GM23248 (cell line): ENCODE measurements at places on chromosomes 4 and X. TPM values are rescaled to one million over a fixed set of nuclear protein-coding genes. Genes with fewer than 3 reads are reported as not detected.

DNA sequence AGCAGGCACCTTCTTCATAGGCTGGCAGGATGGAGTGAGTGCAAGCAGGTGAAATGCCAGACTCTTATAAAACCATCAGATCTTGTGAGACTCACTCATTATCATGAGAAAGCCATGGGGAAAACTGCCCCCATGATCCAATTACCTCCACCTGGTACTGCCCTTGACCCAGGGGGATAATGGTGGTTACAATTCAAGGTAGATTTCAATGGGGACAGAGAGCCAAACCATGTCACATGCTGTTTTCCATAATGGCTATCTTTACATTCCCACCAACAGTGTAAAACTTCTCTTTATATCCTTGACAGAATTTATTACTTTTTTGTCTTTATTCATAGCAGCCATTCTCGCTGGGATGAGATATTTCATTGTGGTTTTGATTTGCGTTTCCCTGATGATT is 663.0 kb upstream of the AGA start:
- no peak for DNase-seq

DNA sequence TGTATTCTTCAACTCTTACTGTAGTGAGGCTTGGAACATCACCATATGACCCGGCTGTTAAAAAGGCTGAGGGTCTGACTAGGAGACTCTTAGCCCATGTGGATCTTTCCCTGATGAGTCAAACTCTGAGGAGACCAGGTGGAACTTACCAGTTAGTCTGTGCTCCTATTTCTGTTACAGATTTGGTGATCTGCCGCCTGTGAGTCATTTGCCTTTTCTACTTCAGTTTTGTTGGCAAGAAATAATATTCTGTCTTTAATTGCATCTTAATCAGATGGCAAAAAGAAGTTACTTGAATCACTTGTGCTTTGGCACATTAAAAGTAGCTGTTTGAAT is 48.4 kb downstream of the MTM1 start:
- DNase-seq = peak; percentile 5

GRCh38 chr4:59805176-59805575 is 1395.0 kb upstream of the ADGRL3 start:
- no peak for DNase-seq

SLC10A4 gene
- total RNA-seq = not detected in 2 replicates

PCYT1B gene
- not detected in 2 replicates for total RNA-seq
